ENCODE measurements at places on chromosomes 12 and 14.

GRCh38 chr12:86389949-86390348 is 133.8 kb upstream of the MGAT4C start:
- DNase-seq: no peak

- no peak for DNase-seq
Observed at GRCh38 chr14:49934646-49935045, 41.8 kb downstream of the ARF6 start.

- no peak for DNase-seq
Observed at GRCh38 chr14:36771028-36771640, 109.5 kb downstream of the PAX9 start.

GRCh38 chr12:4118017-4118510 is 155.5 kb upstream of the CCND2 start:
- no peak for DNase-seq

DNA sequence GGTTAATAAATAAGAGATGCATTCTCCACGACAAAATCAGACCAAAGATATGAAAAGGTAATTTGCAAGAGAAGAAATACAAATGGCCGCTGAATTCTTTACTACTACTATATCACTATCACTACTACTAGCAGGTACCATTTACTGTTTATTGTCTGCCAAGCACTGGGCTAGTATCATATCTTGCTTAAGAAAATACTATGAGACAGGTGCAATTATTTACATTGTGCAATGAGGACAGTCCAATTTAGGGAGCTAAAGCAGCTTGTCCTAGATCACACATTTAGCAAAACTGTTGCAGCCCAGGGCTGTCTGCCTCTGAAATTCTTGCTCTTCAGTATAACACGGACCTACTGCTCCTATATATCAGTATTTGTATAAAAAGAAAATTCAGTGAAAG is 52.8 kb downstream of the CRADD start:
- DNase-seq: no peak

DNA sequence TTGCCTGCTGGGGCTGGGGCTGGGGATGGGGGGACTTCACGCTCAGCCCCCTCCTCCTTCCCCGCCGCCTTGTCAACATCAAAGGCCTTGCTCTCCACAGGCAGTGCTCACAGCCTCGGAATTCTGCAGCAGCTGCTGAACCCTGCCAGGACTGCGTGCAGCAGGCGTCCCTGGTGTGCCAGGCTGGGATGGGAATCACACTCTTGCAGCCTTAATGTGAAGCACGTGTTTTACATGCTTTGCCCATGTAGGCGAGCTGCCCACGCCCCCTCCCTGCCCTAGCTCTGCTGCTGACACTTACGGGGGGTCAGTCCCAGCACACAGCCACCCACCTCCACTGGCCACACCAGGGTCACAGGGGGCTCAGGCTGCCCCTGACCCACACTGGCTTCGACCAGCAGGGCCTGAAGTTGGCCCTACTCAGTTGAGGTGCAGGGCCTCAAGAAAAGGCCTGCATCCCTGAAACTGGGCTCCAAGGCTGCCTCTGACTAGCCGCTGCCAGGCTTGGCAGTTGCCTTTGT is 276.2 kb upstream of the RTL1 start:
- no peak for DNase-seq

DNA sequence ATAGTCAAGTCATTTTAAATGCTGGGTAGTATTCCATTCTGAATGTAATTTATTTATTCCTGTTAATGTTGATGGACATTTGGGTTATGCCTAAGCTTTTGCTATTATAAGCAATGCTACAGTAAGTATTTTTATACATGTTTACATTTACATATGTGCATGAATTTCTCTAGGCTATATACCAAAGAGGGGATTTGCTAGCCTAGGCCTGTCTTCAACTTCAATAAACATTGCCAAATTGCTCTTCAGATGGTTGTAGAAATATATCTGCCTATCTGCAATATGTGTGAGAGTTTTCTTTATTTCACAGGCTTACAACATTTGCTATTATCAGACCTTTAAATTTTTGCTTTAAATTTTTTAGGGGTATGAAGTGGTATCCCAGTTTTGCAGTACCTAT is 87.0 kb downstream of the MIPOL1 start:
- DNase-seq: no peak

GRCh38 chr14:67620217-67620785 is 581 bp downstream of the ARG2 start:
- no peak for DNase-seq

DNA sequence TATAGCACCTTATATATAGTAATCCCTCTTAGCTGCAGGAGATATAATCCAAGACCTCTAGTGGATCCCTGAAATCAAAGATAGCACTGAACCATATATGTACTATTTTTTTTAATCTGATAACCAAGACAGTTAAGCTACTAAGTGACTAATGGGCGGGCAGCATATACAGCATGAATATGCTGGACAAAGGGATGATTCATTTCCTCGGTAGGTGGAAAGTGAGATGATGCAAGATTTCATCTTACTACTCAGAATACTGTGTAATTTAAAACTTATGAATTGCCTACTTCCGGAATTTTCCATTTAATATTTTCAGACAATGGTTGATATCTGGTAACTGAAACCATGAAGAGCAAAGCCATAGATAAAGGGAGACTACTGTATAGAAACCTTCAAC is 36.2 kb downstream of the PRMT8 start:
- DNase-seq: no peak

DNA sequence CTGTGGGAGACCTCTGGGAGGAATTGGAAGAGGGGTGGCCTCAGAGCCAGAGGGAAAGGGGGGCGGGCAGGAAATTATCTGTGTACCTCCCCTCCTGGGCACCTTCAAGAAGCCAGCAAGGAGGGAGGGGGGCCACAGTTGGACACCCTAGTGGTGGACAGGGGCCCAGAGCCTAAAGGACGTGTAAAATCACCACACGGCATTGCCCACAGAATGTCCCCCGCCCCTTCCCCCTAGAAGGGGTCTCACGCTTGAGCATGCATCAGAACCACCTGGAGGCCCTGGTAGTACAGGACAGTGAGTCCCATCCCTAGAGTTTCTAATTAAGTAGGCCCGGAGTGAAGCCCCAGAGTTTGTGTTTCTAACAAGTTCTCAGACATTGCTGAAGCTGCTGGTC is 8.2 kb downstream of the ENDOU start:
- no peak for DNase-seq

GRCh38 chr12:94427501-94428381 is 31.9 kb downstream of the CEP83 start:
- DNase-seq: no peak

- no peak for DNase-seq
Observed at GRCh38 chr12:33296529-33296928, 143.1 kb downstream of the SYT10 start.

- DNase-seq: no peak
Observed at GRCh38 chr14:54435500-54435981, 5.6 kb downstream of the CNIH1 start.

DNA sequence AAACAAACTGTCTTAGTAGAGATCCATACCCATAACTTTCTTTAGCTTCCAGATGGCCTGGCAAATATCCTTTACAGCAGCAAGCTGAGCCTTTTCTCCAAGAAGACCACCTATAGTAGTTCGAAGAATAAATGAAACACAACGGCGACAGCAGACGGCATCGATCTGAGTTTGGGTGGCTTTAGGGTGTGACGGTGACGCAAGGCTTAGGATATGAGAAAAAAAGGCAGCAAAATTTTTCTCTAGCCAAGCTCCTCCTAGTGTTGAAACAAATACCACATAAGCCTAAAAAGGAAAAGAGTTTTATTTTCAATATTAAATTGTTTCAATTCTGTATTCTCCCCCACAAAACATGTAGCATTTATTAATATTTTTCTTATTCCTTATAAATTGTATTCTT is 33.3 kb downstream of the HEATR5A start:
- no peak for DNase-seq

DNA sequence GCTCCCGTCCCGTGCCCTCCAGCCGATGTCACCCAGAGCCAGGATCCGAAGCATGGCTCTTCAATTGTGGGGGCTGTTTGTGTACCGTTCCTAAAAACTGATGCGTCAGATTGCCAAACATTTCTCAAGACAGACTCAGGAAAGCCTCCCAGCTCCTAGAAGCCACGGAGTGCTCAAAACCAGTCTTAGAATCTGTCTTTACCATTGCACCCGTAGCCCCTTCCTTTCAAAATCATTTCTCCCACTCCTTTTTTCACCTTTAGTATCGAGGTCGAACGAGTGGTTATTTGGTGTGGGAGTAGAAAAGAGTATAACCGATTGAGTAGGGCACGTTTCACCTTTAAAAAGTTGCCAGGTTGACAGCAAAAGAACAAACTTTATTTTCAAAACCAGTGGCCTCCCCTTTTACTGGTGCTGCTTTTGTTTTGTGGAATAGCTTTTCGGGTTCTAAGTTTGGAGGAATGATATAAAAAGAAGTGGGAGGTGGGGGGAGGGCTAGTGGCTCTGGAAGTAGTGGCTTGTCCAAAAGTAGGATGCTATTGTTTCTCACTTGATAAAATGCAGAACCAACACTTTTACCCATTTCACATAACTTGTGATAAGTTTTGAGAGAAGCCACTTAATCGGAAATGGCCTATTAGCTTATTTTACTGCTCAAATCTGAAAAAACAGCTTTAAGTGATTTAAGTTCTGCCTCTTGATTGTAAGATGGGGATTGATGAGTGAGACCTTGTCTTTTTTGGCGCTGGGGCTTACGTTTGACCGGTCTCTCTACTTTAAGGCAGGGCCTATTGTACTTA is 803 bp downstream of the STK38L start:
- no peak for DNase-seq

Measured in effector CD4-positive, alpha-beta T cell (primary cell).